ENCODE measurements at places on chromosomes 1 and 21.

GRCh38 chr1:10263450-10264082 lies 53.2 kb downstream of the KIF1B start:
- no peak for DNase-seq

- DNase-seq, result no peak
Observed at GRCh38 chr1:178500091-178500770, 3.5 kb upstream of the CLEC20A start.

GRCh38 chr1:84724128-84724860 lies 34.0 kb upstream of the SSX2IP start:
- DNase-seq, result no peak

DNA sequence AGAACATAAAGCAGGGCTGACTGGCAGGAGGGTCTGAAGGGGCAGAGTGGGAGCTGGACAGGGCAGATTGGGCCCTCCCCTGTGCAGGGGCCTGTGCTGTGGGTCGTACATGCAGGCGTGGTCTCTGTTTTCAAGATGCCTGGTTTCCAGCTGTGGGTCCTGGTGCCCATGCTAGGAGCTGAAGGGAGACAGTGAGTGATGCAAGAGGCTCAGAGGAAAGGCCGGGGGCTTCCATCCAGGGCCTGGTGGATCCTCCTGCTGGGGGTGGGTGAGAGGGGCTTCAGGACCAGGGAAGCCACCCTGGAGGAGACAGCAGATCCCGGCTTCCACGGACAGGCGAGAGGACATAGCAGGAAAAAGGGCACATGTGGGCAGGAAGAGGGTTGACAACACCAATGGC lies 349.0 kb upstream of the VAMP3 start:
- no peak for DNase-seq

DNA sequence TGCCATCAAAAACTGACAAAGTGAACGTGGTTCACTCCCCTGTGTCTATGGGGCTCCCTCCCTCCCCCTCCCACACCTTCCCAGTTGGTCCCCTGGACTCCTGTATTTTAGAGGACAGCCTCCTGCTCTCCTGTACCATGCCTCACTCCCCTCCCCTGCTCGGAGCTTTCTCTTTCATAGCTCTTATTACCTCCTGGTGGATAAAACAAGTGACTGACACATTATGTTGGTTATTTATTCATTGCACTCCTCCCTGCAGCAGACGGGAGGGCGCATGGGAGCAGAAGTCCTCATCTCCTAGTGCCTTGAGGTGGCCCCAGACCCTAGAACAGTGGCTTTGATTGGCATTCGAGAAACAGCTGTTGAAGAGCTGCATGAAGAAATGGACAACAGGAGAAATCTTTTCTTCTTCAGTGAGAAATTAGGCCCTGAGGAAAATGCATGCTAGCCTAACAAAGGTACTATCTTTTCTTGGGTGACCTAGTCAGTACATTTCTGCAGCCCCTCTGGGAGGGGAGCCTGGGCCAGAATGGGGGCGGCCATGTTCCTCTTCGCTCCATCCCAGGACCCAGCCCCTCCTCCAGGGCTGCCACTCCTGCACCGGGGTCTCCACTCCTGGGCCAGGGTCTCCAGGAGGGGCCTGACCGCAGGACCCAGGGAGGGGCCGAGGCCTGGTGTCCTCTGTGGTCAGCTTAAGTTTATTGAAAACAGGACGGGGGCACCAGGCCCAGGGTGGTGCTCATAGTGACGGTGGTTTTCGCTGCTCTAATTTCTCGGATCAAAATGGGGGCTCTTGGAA lies 1.2 kb upstream of the TFF1 start:
- DNase-seq, result no peak

GRCh38 chr1:54861070-54861761 lies 25.8 kb downstream of the DHCR24 start:
- DNase-seq, result no peak

DNA sequence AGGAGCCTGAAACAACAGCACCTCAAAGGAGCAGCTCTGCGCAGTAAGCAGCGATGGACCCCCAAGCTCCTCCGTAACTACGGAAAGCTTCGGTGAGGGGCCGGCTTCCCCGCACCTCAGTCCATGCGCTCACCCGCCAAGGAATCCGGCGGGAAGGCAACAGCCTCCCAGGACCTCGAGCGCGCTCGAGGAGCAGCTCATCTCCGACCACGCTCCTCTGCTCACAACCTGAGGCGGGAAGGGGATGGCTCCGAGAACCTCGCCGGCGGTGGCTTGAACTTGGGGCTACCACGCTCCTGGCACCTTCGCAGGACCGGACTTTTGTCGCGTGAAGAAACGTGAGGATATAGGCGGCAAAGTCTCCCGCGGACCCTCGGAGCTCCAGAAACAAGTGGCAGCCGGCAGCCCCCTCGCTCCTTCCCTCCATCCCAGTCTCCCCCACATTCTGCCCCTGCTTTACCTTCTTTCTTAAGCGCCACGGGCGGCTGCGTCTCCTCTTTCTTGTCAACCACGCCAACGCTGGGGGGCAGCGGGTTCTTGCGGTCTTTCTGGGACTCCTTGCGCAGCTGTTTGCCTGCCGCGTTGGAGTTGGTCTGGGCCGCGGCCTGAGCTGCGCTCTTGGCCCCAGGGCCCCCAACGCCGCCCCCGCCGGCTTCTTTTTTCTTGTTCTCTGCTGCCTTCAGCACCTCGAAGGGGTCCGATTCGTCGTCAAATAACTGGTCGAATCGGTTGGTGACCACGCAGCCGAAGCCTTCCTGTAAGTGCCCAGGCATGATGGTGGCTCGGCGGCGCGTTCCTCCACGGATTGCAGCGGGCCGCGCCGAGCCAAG lies 459 bp downstream of the SERBP1 start:
- DNase-seq, result no peak

DNA sequence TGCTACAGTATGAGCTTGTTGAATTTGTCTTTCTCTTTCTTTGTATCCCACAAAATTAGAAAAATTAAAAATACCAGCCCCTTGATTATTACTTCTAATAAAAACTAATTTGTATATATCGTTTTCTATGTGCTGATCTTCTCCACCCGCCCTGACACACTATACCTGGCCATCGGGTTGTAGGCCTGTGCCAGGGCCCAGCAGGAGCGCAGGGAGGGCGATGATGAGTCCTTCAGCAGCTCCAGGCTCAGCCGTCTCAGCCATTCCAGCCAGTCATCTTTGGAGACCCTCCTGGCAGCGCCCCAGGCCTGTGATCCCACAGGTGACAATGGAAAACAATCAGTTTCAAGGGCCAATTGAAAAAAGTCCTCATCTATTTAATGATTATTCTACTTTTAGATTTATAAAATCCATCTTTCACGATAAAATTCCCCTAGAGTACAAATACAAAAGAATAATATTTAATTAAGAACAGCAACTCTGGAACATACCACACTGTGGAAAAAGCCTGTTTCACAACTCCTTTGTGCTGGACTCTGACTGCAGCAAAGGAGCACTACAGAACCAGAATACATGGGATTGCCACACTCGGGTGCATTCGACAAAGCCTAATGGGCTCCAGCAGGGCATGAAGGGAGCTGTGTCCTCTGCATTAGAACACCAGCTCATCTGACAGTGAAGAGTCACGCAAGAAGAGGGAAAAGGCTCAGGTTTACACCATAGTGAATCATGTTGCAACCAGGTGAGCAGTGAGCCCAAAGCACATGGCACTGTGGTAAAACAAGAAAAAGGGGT lies 15.4 kb downstream of the ANGPTL7 start:
- no peak for DNase-seq

GRCh38 chr1:190338829-190339228 lies 138.8 kb downstream of the BRINP3 start:
- DNase-seq, result no peak

- no peak for DNase-seq
Observed at GRCh38 chr1:190759807-190760206, 282.1 kb upstream of the BRINP3 start.

DNA sequence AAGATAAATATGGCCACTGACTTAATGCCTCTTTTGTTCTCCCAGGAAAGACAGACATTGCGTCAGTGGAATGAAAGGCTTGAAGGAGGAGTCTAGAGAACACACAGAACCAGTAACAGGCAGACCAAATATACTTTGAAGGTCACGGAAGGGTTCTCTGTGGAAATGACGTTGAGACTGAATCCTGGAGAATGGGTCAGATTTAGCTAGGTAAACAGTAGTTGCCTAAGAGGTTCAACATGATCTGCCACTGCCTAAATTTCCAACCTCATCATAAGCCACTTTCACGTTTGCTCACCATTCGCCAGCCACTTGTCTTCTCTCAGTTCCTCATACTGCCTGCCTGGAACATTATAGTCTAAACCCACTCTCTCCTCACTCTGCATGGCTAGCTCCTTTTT lies 20.5 kb downstream of the PLA2G4A start:
- no peak for DNase-seq

GRCh38 chr1:86713477-86713876 lies 9.1 kb downstream of the SH3GLB1 start:
- no peak for DNase-seq

DNA sequence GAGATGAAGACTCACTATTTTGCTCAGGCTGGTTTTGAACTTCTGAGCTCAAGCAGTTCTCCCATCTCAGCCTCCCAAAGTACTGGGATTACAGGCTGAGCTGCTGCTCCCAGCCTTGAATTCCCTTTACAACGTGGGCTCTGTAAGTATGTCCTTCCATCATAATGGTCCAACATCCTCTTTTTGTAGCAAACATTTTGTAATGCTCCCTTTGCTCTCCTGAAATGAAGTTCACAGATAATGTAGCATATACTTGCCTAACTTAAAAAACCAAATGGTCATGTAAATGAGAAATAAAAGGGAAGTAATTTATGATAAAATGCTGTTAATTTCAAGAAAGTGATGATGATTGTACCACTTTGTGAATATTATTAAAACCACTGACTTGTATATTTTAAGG lies 30.5 kb upstream of the THEM4 start:
- no peak for DNase-seq

- no peak for DNase-seq
Observed at GRCh38 chr1:151809985-151810556, 4.9 kb upstream of the LINGO4 start.

DNA sequence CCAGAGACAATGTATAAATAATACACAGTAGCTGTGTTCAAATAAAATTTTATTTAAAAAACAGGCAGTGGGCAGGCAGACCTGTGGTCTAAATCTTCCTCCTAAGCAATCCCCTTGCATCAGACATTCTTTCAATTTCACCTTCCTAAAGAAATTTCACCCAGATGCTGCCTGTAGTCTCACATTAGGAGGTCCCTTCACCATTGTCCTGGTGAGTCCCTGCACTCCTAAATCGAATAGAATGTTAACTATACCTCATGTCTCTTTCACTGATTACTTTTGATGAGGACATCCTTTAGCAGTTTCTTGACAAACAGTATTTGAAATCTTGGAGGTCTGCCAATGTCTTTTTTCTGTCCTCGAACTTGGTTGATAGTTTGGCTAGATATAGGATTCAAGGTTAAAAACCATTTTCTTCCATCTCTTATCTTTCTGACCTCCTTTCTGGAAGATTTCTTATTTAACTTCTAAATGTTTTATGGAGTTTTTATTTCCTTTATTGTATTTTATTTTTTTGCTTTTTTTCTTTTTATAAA lies 77.5 kb downstream of the LPGAT1 start:
- no peak for DNase-seq

GRCh38 chr1:248613742-248614141 lies 16.2 kb upstream of the OR2T10 start:
- no peak for DNase-seq

DNA sequence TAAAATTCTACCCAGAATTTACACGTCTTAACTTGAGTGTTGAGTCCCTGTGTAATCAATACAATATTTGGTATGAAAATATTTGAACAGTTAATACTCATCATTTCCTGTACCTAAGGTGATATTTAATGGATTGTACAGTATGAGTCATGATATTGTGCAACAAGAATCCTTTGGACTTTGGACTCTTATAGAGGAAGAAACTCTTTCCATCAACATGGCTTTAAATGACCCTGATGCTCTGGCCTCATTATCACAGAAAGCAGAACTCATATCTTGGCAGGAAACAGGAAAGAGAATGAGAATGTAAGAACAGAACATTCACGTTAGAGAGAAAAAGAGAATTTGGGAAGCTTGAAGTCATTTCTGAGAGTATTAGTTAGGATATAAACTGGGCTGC lies 168.8 kb upstream of the B3GALT2 start:
- no peak for DNase-seq

DNA sequence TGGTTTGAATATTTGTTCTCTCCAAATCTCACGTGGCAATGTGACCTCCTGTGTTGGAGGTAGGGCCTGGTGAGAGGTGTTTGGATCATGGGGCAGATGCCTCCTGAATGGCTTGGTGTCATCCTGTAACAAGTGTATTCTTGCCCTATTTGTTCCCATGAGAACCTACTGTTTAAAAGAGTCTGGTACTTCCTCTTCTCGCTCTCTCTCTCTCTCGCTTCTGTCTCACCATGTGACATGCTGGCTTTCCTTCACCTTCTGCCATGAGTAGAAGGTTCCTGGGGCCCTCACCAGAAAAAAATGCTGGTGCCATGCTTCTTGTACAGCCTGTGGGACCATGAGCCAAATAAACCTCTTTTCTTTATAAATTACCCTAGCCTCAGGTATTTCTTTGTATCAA lies 8.4 kb upstream of the PAXBP1 start:
- DNase-seq, result no peak

- no peak for DNase-seq
Observed at GRCh38 chr21:46131838-46132651, 23.3 kb downstream of the FTCD start.

- DNase-seq, result no peak
Observed at GRCh38 chr1:185238447-185238846, 78.6 kb downstream of the IVNS1ABP start.

DNA sequence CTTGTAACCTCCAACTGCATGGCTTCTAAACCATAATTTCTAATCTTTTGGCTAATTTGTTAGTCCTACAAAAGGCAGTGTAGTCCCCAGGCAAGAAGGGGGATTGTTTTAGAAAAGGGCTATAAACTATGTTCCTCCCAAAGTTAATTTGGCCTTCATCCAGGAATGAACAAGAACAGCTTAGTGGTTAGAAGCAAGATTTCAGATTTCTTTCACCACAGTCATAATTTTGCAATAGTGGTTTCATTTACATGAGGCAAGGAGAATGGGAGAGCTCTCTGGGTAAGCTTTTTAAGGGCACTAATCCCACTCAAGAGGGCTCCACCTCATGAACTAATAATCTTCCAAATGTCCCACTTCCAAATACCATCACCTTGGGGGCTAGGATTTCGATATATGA lies 1353.9 kb downstream of the NCAM2 start:
- no peak for DNase-seq

DNA sequence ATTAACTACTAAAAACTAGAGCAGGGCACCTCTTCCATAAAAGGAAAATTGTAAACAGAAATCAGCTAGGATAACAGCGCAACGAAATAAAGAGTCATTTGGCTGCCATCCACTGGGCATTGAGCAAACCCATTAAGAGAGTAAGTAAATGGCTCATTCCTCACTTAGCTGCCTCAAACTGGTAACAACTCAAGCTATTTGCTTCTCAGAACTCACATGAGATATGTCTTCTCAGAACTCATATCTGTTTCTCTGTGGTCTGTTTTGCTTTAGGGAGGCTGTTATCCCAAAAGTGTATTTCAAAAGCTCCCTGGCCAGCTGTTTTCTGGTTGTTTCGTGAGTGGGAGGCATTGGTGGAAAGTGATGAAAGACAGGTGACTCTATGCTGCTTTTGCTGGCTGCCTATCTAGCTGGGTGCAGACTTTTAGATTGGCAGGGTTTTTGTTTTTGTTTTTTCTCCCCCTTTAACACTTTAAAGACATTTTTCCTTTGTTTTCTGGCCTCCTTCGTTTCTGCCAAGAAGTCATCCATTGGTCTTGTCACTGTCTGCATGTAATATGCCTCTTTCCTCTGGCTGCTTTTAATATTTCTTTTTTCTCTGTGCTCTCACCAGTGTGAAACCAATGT lies 269.2 kb upstream of the RGS18 start:
- no peak for DNase-seq

- DNase-seq, result no peak
Observed at GRCh38 chr21:35586305-35586704, 474.0 kb downstream of the SETD4 start.
